ENCODE measurements at places on chromosomes 5 and 9. TPM values are rescaled to one million over a fixed set of nuclear protein-coding genes. Genes with fewer than 3 reads are reported as not detected.

DNA sequence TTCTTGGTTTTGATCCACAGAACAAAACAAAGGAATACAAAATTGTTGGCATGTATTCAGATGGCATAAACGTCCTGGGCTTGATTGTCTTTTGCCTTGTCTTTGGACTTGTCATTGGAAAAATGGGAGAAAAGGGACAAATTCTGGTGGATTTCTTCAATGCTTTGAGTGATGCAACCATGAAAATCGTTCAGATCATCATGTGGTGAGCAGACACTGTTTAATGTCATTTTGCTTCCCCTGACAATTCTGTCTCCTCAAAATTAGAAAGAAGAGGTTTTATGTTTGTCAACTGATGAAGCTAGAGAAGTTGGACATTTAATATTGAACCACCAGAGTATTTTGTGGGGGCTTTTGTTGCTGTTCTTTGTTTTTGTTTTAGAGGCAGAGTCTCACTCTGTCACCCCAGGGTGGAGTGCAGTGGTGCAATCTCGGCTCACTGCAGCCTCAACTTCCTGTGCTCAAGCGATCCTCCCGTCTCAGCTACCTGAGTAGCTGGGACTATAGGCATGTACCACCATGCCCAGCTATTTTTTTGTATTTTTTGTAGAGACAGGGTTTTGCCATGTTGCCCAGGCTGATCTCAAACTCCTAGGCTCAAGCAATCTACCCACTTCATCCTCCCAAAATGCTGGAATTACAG, 82.0 kb downstream of the SLC1A1 start:
- H3K27ac ChIP-seq, result peak overlapping the region; percentile 12
- H3K27me3 ChIP-seq, result no peaks in the 10 kb centered on the region
- peaks cover 15% of the 10 kb centered on the region for H3K4me1 ChIP-seq
- H3K4me3 ChIP-seq, result no peak overlapping the region

GRCh38 chr5:31131381-31131891, 62.0 kb upstream of the CDH6 start:
- no peak for DNase-seq
- H3K27me3 ChIP-seq, result no peaks in the 10 kb centered on the region
- H3K4me1 ChIP-seq, result no peaks in the 10 kb centered on the region
- no peak overlapping the region for H3K27ac ChIP-seq
- H3K4me3 ChIP-seq, result no peak overlapping the region

DNA sequence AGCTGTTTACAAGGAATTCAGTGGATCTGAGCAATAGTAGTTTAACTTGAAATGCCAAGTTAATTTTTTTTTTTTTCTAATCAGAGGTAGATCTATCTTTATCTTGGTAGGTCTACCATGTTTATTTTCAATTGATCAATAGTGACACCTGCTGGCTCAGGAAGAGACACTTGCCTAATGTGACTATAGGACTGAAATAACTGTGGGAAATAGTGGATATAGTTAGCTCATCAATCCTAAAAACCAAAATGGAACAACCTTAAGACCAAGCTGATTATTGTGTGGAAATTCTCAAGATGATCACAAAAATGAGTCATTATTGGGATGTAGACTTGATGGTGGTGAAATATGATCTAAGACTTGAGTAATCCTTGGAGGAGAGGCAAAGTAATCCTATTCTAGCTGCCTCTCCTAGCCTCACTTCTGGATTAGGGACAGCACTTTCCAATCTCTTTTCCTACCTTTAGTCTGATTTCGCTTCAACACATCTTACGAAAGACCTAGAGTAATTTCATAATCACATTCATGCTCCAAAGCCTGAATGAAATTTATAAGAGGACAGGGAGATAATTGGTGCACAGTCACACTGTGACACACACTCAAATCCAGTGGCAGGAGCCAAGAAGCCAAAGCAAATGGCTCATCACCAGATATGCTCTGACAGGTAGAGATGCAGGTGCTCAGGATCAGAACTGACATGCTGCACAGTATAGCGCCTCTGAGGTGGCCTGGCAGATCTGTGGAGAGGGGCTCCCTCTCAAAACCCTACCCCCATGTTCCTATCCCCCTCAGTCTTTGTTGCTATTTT, 156.3 kb downstream of the HMHB1 start:
- H3K27me3 ChIP-seq, result peaks cover 15% of the 10 kb centered on the region
- H3K27ac ChIP-seq, result no peak overlapping the region
- DNase-seq, result peak; percentile 30
- H3K4me1 ChIP-seq, result no peaks in the 10 kb centered on the region
- H3K36me3 ChIP-seq, result no peaks in the 10 kb centered on the region

GRCh38 chr9:129834489-129835127, 467 bp downstream of the C9orf78 start:
- H3K27ac ChIP-seq, result peak overlapping the region; percentile 99
- peak; percentile 67 for DNase-seq
- peaks cover 51% of the 10 kb centered on the region for H3K4me1 ChIP-seq
- peak overlapping the region; percentile 98 for H3K4me3 ChIP-seq

GRCh38 chr9:73715591-73715990, 563.9 kb downstream of the ANXA1 start:
- no peak for DNase-seq
- no peak overlapping the region for H3K27ac ChIP-seq
- no peaks in the 10 kb centered on the region for H3K36me3 ChIP-seq
- H3K27me3 ChIP-seq, result no peaks in the 10 kb centered on the region

DNA sequence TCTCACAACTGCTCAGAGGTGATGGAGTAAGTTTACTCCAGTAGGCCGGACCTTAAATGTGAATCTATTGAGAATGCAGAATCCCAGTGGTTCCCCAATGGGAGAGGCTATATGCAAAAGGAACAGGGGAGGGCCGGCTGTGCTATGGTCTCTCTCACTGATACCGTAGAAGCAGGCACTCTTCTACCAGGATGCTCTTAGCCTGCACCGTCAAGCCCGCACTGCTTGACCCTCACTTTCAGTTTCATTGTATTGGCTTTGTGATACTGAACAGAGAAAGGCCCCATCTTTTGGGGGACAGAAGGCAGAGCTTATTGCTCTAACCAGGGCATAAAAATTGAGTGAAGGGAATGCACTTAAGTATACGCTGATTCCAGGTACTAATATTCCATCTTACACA, 615.0 kb upstream of the RGMB start:
- no peaks in the 10 kb centered on the region for H3K27me3 ChIP-seq
- no peak for DNase-seq
- no peaks in the 10 kb centered on the region for H3K36me3 ChIP-seq
- H3K4me3 ChIP-seq, result no peak overlapping the region
- H3K4me1 ChIP-seq, result no peaks in the 10 kb centered on the region
- H3K27ac ChIP-seq, result no peak overlapping the region

DNA sequence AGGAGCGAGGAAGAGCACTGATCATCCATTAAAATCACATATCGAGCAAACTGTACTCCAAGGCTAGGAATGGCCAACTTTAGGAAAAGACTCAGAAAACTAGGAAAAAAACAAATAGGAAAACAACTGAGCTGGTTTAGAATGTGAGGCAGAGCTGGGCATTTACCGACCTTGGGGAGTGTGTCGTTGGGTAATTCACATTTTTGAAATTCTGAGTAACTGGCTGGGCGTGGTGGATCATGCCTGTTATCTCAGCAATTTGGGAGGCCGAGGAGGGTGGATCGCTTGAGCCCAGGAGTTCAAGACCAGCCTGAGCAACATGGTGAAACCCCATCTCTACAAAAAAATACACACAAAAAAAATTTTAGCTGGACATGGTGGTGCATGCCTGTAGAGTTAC, 70.1 kb downstream of the ZFAND5 start:
- peaks cover 1% of the 10 kb centered on the region for H3K36me3 ChIP-seq
- no peak overlapping the region for H3K4me3 ChIP-seq
- no peak overlapping the region for H3K27ac ChIP-seq
- H3K27me3 ChIP-seq, result peaks cover 2% of the 10 kb centered on the region
- no peak for DNase-seq
- no peaks in the 10 kb centered on the region for H3K4me1 ChIP-seq

GRCh38 chr5:40172721-40173120, 507.0 kb upstream of the PTGER4 start:
- no peak for DNase-seq
- H3K36me3 ChIP-seq, result peaks cover 6% of the 10 kb centered on the region
- no peaks in the 10 kb centered on the region for H3K4me1 ChIP-seq
- no peaks in the 10 kb centered on the region for H3K27me3 ChIP-seq

Gene CAVIN4
- 0.16 TPM for total RNA-seq

GRCh38 chr5:31095796-31096195, 97.7 kb upstream of the CDH6 start:
- no peak for DNase-seq
- H3K27ac ChIP-seq, result no peak overlapping the region
- no peaks in the 10 kb centered on the region for H3K4me1 ChIP-seq
- H3K4me3 ChIP-seq, result no peak overlapping the region
- H3K27me3 ChIP-seq, result no peaks in the 10 kb centered on the region
- no peaks in the 10 kb centered on the region for H3K36me3 ChIP-seq

DNA sequence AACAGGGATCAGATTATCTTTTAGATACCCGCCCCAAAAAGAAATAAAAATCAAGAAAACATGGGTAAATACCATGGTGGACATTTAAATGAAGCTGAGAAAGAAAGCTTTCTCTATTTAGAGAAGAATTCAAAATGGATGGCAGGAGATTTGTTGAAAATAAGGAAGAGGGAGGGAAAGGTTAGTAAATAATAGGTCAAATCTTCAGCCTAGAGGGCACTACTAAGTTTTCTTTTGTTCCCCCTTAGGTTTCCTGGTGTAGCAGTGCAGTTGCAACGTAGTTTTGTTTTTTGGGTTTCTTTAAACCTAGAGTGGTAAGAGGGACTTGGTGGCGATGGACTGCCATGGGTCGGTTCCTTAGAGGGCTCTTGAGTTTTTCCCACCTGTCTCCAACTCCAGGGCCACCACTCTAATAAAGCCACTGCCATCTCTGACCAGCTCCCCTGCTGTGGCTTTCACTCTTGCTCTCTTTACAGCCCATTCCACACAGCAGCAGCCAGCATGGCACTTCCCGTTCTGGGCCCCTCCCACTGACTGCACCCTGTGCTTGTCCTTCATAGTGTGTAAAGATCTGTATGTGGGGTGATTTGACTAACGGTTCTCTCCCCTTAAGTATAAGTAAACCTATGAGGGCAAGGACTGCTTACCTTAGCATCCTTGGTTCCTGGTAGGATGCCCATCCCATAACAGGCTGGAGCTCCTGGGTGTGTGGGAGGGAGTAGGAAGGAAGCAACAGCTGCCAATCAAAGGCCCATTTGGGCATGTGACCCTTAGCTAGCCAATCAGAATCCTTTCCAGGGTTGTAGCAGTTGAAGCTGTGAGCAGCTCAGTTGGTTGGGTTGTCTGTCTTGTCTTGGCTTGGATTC, 118.3 kb downstream of the SLC1A3 start:
- H3K27me3 ChIP-seq, result peaks cover 2% of the 10 kb centered on the region
- peak overlapping the region; percentile 71 for H3K4me3 ChIP-seq
- peaks cover 26% of the 10 kb centered on the region for H3K4me1 ChIP-seq
- H3K36me3 ChIP-seq, result no peaks in the 10 kb centered on the region

Gene IL31RA
- not detected for total RNA-seq

DNA sequence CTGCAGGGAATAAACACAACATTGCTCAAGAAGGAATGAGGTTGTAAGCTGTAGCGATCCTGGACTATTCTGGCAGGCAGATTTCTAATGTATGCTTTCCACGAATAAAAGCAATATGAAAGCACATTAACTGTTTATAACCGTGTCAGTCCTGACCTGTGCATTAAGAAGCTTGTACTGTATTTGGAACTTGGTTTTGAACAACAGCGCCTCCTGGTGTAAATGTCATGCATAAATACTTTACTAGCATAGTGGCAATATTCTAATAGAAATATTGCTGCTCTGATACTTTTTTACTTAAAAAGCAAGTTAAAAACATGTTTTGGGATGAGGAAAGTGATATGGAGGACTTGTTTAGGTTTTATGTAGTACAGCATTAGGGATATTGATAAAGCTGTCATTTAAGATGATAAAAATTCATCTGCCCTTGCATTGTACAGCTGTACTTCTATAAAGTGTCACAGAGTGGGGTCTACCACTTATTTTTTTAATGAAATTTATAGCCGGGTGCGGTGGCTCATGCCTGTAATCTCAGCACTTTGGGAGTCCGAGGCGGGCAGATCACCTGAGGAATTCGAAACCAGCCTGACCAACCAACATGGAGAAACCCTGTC, 70.7 kb upstream of the GNE start:
- H3K4me1 ChIP-seq, result peaks cover 2% of the 10 kb centered on the region
- no peaks in the 10 kb centered on the region for H3K36me3 ChIP-seq
- H3K27ac ChIP-seq, result no peak overlapping the region
- peak; percentile 75 for DNase-seq
- H3K27me3 ChIP-seq, result no peaks in the 10 kb centered on the region

DNA sequence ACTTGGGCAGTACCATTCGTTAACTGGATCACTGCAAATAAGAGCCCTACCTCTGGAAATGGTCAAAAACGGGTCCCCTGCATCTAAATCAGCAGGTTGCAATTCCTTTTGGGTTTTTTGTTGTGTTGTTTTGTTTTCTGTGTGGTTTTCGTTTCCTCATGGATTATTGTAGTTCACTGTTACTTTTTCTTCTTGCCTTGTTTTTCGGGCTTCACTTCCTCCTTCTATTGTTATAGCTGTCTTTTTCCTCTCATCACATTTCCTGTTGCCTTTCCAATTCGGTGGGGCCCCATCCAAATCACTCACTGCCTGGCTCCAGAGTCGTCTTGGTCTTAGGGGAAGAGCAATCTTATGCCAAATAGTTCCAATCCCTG, 8.7 kb upstream of the SSBP2 start:
- H3K4me3 ChIP-seq, result no peak overlapping the region
- no peaks in the 10 kb centered on the region for H3K36me3 ChIP-seq
- H3K4me1 ChIP-seq, result peaks cover 13% of the 10 kb centered on the region
- DNase-seq, result no peak

Gene HDHD3
- total RNA-seq, result 15.3 TPM

Gene CCDC180
- total RNA-seq, result 3.6 TPM

GRCh38 chr5:96642281-96642640, 19.9 kb upstream of the CAST start:
- H3K27me3 ChIP-seq, result peaks cover 17% of the 10 kb centered on the region
- H3K27ac ChIP-seq, result no peak overlapping the region
- no peaks in the 10 kb centered on the region for H3K36me3 ChIP-seq
- H3K4me1 ChIP-seq, result peaks cover 3% of the 10 kb centered on the region
- H3K4me3 ChIP-seq, result no peak overlapping the region

Gene RPL37
- total RNA-seq, result 1,592 TPM
